ENCODE measurements at places on chromosomes 1 and 21.

- no peak for DNase-seq
These were observed 494 bp downstream of the UBE2J2 start for GRCh38 chr1:1273209-1273511.

DNA sequence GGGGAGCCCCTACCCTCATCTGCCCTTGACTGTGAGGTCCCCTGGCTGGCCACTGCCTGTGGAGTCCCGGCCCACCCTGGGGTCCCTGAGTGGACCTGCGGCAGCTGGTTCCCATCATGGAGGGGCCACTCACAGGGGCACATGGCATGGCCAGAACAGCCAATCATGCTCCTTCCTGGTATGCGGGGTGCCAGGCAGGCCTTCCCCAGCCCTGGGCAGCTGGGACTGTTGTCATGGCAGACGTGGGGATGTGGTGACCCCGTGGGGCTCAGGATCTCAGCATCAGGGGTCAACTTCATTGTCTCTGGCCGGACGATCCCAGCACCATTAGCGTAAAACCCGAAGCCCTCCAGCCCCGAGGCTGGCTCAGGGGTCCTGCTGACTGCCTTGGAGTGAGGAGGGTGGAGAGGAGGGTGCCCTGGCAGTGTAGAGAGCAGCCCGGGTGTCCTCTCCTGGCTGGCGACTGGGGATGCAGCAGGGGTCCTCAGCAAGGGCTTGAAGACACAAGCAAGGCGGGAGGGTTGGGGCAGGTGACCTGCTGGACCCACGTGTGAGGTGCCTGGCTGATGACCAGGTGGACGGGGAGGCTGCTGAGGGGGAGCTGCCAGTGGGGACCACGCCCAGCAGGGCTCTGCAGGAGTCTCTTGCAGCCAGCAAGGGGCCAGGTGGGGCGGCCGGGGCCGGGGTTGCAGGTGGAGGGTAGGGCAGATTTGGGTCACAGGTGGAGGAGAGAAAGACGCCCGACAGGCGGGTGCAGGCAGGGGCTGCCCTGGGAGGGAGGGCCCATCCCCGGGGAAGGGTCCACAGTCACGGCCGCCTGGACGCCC, 45.1 kb downstream of the TRIM11 start:
- no peak for DNase-seq

DNA sequence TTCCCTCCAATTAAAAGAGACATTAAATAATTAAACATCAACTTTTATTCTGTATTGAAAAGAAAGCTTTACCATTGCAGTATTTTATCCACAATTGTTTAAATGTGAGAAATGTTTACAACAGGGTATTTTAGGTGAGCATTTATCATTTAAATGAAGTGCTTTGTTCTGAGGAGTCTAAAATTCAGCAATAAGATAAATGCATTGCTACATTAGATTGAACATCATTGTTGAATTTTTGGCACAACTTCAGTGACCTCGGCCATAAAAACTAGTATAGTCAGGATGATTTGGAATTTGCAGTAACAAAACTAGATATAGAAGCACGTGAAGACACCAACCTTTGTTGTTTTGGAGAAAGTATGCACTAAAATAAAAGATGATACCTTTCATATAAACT, 692.9 kb downstream of the USP25 start:
- DNase-seq: no peak

- DNase-seq: no peak
These were observed 650 bp downstream of the TNFAIP8L2 start for GRCh38 chr1:151157067-151157531.

DNA sequence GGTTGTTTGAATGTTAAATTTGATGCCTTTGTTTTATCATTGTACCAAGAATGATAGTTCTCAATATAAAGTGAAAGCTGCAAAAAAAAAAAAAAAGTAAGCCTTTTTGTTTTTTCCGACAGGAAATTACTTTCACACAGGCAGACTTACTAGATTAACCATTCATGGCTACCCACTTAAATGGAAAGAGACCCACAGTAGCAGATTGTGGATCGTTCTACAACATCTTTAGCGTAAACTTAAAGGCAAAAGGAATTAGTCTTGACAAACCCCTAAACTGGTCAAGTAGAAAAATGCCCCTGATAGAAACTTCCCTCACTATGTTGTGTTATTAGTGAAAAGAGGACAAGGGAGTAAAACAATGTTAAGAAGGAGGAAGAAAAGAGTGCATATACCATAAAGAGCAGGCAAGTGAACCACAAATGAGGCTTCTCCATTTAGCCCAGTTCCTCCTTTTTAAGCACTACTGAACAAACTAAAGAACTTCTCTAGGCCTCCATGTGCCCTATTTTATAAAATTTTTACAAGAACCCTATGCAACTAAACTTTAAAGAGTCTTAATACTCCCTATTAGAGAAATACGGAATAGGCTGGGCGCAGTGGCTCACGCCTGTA, 1560.3 kb downstream of the MRPL39 start:
- no peak for DNase-seq

GRCh38 chr21:37231249-37231645, 35.9 kb downstream of the VPS26C start:
- DNase-seq: no peak

GRCh38 chr1:77832901-77833300, 53.5 kb downstream of the MIGA1 start:
- DNase-seq: no peak

- DNase-seq: no peak
These were observed 311.9 kb upstream of the PLD5 start for GRCh38 chr1:242836423-242836822.

DNA sequence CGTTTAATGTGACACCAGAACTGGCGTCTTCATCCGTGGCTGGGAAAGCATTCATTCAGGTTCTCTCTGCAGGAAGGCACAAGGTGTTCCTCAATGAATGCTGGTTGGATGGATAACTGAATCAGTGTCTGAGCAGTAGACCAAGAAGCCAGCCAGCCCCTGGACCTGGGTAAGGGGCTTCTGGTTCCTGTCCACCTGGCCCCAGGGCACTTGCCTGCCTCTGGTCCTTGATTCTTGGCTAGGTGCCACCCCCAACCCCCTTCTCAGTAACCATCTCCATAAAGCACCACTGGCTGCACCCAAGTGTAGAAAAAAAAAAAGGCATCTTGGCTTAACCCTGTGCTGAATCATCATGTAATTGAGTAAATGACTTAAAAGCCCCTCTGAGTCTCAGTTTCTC, 59.1 kb downstream of the KCND3 start:
- DNase-seq: no peak

GRCh38 chr1:112983537-112984131, 27.6 kb upstream of the SLC16A1 start:
- no peak for DNase-seq

- no peak for DNase-seq
These were observed 178.9 kb upstream of the CAMK1G start for GRCh38 chr1:209404577-209404976.

DNA sequence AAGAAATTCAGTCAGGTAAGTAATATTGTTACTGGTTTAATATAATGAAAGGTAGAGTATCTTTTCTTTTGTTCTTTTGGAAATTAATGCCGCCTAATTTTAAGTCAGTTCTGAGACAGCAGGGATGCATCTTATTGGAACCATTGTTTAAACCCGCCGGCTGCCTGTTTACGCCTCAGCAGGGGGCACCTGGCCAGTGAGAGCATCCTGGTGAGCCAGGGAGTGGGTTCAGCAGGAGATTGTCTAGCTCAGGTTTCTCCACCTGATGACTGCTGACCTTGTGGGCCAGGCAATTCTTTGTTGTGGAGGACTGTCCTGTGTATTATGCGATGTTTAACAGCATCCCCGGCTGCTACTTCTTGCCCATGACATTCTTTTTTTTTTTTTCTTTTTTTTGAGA, 30.2 kb downstream of the CHAF1B start:
- DNase-seq: no peak

- DNase-seq: no peak
These were observed 65.9 kb upstream of the C1orf105 start for GRCh38 chr1:172354291-172355274.

GRCh38 chr1:243819438-243819839, 30.6 kb downstream of the AKT3 start:
- no peak for DNase-seq

DNA sequence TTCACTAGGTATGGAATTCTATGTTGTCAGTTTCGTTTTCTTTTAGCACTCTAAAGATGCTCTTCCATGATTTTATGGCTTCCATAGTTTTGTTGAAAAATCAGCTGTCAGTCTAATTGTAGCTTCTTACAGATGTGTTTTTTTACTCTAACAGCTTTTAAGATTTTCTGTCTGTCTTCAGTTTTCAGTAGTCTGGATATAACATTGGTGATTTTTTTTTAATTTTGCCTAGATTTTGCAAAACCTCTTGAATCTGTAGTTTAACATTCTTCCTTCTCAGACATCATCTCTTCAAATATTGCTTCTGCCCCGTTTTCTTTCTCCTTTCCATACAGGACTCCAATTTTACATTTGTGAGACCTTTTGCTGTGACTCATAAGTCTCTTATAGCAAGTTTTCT, 17.9 kb upstream of the DYRK1A start:
- DNase-seq: no peak

- peak; percentile 19 for DNase-seq
These were observed 7.0 kb downstream of the KCNAB2 start for GRCh38 chr1:6052543-6053205.

GRCh38 chr1:178055093-178055492, 38.8 kb upstream of the RASAL2 start:
- no peak for DNase-seq

DNA sequence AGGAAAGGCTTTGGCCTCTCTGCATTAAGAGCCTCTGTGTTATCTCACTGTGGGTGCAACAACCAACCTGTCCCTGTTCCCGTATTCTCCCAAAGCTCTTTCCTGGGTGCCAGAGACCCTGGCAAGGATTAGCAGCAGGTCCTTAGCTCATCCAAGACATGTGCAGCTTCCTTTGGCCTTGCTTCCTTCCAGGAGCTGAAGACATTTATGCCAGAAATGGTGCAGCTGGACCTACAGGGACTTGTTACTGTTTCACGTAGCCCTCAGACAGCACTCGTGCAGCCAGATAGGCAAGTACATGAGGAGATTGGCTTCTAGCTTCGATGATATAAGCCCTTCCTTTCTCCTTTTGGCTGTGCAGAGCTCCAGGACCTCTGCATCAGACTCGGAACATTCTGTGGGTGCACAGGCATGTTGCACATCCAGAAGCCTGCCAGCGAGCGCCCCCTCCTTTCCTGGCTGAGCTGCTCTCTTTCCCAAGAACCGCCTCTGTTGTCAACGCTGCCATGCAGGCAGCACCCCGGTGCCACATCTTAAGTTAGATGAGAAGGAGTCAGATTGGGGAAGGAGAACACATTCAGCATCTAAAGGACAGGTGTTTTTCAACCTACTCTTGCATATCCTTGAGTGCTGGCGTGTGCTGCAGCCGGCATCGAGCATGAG, 284.5 kb upstream of the PLXNA2 start:
- DNase-seq: no peak

- no peak for DNase-seq
These were observed 237.7 kb downstream of the SEC16B start for GRCh38 chr1:177732178-177732577.

- no peak for DNase-seq
These were observed 11.0 kb downstream of the YIPF1 start for GRCh38 chr1:53878492-53879105.

- no peak for DNase-seq
These were observed 118.7 kb downstream of the SIK1 start for GRCh38 chr21:43308101-43308814.

- DNase-seq: no peak
These were observed 2.0 kb upstream of the TTC24 start for GRCh38 chr1:156577550-156577949.

- DNase-seq: no peak
These were observed 39.4 kb downstream of the PTAFR start for GRCh38 chr1:28136922-28137613.

GRCh38 chr1:59752556-59753414, 62.0 kb upstream of the HOOK1 start:
- DNase-seq: no peak

GRCh38 chr1:8646189-8646588, 171.3 kb downstream of the RERE start:
- DNase-seq: no peak

- no peak for DNase-seq
These were observed 12.1 kb downstream of the PDE9A start for GRCh38 chr21:42665484-42665883.

GRCh38 chr1:87684194-87684593, 355.5 kb downstream of the LMO4 start:
- DNase-seq: no peak

DNA sequence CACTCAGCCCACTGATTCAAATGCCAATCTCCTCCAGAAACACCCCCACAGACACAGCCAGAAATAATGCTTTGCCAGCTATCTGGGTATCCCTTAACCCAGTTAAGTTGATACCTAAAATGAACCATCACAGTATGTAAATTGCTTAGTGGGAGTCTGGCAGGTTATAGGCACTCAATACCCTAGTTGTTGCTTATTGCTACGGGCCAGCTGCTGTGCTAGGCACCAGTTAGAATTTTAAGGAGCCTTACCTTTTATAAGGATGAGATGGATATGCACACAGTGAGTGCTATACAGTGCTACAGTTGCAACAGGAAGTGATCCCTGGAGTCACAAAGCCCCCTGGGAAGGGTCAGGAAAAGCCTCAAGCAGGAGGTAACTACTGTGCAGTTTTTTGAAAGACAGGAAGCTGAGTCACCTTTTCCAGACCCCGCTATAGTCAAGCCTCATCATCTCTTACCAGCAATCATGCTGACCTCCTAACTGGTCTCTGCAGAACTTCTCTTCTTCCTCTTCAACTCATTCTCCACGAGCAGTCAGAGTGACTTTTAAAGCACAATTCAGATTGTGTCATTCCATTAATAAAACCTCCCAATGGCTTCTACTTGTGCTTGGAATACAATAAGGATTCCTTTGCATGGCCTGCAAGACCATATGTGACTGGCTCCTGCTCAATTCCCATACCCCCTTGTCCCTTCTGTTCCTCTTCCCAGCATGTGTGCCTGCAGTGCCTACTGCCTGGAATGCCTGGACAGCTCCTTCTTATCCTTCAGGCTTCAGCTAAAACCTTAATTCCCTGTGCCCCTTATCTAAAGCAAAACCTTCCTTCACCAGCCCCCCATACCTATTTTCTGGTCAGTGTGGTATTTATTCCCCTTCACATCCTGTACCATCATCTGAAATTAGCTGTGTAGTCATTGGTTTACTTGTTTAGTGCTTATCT, 10.4 kb upstream of the TLR5 start:
- no peak for DNase-seq

- DNase-seq: no peak
These were observed 289.5 kb downstream of the PAPPA2 start for GRCh38 chr1:176752505-176752904.

- DNase-seq: no peak
These were observed 31.8 kb upstream of the KLHDC7A start for GRCh38 chr1:18448889-18449288.

Data from stimulated activated CD8-positive, alpha-beta memory T cell treated with anti-CD3 and anti-CD28 coated beads, Interleukin-4, amount 100 ng/mL, for 1 hour (primary cell).